ENCODE measurements at places on chromosomes 1 and 21.

GRCh38 chr21:43201491-43201890 lies 32.7 kb downstream of the CRYAA start:
- DNase-seq, result no peak

- DNase-seq, result no peak
Measured at GRCh38 chr1:20884513-20884912, 97.4 kb upstream of the HP1BP3 start.

DNA sequence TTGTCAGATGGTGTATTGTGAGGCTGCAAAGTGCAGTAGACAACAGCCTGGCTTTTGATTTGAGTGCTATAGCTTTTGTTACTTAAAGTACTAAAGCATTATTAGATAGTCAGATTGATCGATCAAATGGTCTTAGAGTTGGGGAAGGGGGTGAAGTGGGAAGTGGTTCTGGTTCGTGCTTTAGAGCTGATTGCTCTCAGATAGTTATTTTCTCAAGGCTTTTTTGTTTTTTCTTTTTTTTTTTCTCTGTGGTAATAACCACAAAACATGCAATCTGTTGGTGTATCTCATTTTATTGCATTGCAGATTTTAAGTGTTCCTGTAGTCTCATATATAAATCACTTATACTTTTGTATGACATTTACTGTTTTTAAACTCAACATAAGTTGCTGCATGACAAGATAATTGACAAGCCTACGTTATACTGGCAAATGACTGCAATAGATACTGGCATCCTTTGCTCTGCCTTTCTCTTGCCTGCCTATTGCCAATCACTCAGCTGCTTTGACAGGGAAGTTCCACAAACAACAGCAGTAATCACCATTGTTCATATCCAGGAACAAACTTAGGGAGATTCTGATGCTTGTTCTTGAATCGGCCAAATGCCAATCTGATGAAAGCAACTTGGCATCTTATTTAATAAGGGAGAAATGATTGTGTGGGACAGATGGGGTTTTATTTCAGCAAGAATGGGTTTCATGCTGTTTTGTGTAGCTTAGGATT lies 125.0 kb upstream of the B3GALT2 start:
- no peak for DNase-seq

GRCh38 chr1:232014941-232015340 lies 388.4 kb downstream of the DISC1 start:
- DNase-seq, result no peak

GRCh38 chr1:235313262-235313661 lies 14.7 kb downstream of the ARID4B start:
- no peak for DNase-seq

- DNase-seq, result no peak
Measured at GRCh38 chr1:81071072-81071858, 729.5 kb upstream of the ADGRL2 start.
